ENCODE measurements at places on chromosomes 16 and 17.

GRCh38 chr16:88747588-88748301, 37.3 kb downstream of the PIEZO1 start:
- DNase-seq, result peak; percentile 30

DNA sequence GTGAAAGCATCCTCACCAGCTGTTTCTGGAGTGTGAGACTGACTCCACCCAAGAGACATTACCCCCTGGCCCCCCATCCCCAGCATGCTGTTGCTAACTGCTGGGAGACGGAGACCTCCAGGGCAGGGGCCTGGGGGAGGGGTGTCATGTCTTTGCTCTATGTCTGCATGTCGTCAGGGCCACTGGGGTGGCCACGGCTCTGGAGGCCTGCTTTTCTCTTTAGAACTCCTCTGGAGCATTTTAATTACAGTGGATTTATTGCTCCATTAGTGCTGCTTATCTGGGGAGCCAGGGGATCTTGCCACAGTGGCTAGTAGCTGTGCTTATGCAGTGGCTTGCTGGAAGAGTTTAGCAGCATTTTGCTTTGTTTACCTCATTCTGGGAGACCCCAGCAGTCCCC, 32.3 kb downstream of the CLEC16A start:
- no peak for DNase-seq

DNA sequence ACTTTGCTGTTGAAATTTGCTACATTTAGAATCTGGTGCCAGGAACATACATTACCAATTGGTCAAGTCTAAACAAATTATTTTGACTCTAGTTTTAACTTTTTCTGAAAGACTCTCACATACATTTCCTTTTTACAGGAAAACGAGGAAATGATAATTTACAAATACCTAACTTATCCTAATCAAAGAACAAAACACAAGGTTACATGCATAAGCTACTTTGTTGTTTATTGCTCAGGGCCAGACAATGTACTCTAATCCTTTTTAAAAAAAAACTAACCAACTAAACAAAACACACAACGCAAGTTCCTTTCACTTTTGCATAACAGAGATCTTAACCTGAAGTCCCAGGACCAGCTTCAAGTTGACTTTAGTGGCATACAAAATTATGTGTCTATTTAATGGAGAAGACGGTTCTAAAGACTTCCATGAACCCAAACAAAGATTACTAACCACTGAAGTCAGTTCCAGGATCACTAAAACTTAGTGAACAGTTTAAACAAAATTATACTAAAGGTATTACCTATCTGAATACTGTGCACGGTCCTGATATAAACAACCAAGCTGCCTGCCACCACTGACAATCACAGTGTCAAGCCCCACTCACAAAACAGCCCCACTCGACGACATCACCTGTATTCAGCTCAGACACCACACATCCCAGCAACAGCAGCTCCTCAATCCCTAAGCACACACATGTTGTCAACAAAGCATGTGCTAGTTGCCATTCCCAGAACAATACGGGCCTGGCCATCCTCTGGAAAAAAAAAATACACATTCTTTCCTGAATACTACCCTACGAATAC, 1.9 kb downstream of the ZNF652 start:
- no peak for DNase-seq

DNA sequence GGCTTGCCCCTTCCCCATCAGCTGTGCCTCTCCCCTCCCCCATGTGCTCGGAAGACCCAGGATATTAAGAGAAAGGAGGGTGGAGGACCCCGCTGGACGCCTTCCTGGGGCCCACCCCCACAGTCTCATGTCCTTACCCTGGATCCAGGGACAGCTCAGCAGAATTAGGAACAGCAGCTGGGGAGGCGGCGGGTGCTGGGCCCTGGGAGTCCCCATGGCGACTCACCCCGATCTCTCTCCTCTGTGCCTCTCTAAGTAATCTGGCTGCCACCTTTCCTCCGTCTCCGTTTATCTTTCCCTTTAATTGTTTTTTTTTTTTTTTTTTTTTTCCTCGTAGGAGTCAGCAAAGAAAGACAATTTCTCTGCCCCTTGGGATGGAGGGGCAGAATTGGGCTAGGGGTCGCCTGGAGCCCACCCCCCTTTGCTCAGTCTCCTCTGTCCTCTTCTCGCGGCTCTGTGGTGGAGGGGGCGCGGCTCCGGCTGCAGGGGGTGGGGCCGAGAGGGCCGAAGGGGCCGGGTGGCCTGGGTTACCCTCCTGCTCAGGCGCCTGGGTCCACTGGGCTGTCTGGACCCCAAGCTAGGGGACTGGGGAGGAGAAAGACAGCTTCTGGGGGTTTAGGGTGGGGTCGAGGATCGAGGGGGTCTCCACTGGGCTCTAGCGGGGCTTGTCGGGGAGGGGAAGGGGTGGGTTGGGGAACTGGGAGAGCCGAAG, 390 bp downstream of the SEZ6L2 start:
- no peak for DNase-seq

- DNase-seq, result no peak
These were observed 21.3 kb upstream of the CRYBA1 start for GRCh38 chr17:29225396-29225795.

GRCh38 chr17:36728030-36728991, 126.9 kb downstream of the MRM1 start:
- DNase-seq, result no peak

- no peak for DNase-seq
These were observed 317 bp downstream of the CLTC start for GRCh38 chr17:59620064-59620359.

DNA sequence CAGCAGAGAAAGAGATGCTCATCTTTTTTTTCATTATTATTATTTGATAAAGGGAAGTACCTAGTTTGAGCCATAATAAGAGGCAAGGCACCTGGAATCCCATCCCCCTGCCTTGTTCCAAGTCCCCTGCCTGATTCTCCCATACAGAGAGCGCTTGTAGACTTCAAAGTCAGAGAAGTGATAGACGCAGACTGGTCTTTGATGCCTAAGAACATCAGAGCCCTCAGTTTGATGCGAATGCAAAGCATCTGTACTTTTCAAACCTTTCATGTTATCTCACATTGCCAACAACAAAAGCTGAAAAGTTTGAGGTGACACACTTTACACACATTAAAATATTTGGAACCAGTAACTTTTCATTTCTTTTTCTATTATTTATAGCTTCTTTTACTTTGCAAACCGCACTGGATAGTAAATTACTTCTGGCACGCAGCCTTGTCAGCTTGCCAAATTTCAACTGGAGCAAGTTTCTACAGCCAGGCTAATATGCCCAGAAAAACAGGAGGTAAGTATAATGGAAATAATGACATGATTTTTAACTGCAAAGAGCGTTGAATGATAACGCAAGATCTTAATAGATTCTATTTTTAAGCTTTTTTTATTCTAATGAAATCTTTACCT, 5.9 kb upstream of the UTP6 start:
- peak; percentile 46 for DNase-seq

DNA sequence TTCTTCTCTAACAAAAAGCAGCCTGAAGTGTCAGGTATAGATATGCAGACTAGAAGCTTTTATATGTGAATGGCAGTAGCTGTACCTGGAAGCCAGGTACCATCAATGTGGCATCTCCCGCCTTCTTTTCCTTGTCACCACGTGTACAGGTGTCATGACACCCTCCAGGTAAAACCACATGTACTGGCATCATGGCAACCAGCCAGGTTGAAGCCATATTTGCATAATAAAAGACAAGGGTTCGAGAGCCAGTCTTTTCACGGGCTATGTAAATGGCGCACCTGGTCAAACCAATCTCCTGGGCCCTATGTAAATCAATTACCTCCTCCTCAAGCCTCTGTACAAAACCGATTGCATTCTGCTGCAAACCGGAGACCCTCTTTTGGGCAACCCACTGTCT, 541.3 kb downstream of the CDH11 start:
- no peak for DNase-seq

GRCh38 chr16:83685615-83686165, 122.1 kb upstream of the HSBP1 start:
- DNase-seq, result no peak

- peak; percentile 75 for DNase-seq
These were observed 11.3 kb downstream of the PRSS22 start for GRCh38 chr16:2846511-2847310.

All from MCF 10A (cell line).